ENCODE measurements at places on chromosomes 7 and 10. TPM values are rescaled to one million over a fixed set of nuclear protein-coding genes. Genes with fewer than 3 reads are reported as not detected.

GRCh38 chr7:84231157-84231556 is 36.6 kb upstream of the SEMA3A start:
- no peak overlapping the region for H3K4me3 ChIP-seq
- no peaks in the 10 kb centered on the region for H3K36me3 ChIP-seq
- H3K27ac ChIP-seq: no peak overlapping the region
- no peak for DNase-seq

Gene MACC1
- 0.28 TPM for total RNA-seq

DNA sequence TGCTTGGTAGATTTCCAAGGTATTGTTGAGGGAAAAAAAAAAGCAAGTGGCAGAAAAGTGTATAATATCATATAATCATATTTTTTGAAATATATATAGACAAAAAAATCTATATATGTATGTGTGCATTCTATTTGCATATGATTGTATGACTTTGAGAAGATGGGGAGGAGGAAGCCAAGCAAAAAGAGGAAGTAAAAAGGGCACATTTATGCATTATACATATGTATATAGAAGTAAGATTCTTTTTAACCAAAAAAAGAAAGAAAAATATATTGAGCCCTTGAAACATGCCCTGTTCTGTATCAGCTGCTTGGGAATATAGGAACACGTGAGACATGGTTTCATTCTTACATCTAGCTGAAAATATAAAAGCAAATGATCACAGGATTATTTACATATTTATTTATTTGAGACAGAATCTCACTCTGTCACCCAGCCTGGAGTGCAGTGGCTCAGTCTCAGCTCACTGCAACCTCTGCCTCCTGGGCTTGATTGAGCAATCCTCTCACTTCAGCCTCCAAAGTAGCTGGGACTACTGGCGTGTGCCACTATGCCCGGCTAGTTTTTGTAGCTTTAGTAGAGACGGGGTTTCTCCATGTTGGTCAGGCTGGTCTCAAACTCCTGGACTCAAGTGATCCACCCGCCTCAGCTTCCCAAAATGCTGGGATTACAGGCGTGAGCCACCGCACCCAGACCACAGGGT is 18.0 kb upstream of the SLF2 start:
- H3K4me3 ChIP-seq: no peak overlapping the region
- H3K4me1 ChIP-seq: peaks cover 14% of the 10 kb centered on the region
- H3K27ac ChIP-seq: no peak overlapping the region
- DNase-seq: no peak
- H3K27me3 ChIP-seq: no peaks in the 10 kb centered on the region

GRCh38 chr10:59272061-59272460 is 90.3 kb downstream of the FAM13C start:
- peak; percentile 79 for DNase-seq
- H3K4me3 ChIP-seq: no peak overlapping the region
- H3K27me3 ChIP-seq: no peaks in the 10 kb centered on the region
- peaks cover 5% of the 10 kb centered on the region for H3K36me3 ChIP-seq
- H3K4me1 ChIP-seq: peaks cover 3% of the 10 kb centered on the region

- no peak overlapping the region for H3K4me3 ChIP-seq
- peaks cover 16% of the 10 kb centered on the region for H3K4me1 ChIP-seq
- peaks cover 21% of the 10 kb centered on the region for H3K36me3 ChIP-seq
- no peaks in the 10 kb centered on the region for H3K27me3 ChIP-seq
- no peak overlapping the region for H3K27ac ChIP-seq
Measured at GRCh38 chr7:157427811-157428553, 91.2 kb downstream of the DNAJB6 start.

Gene INHBA
- 8.3 TPM for total RNA-seq

Gene EGFR
- 31.1 TPM for total RNA-seq

All from spinal cord (tissue), 10 donors.